ENCODE measurements at places on chromosomes 13 and 19.

- DNase-seq: peak; percentile 58
Observed at GRCh38 chr19:54189145-54189734, at the start of gene MBOAT7. TSS of gene MBOAT7 (minus strand) at chr19:54189580. CDS start at chr19:54188508, 1,072 bp downstream.

DNA sequence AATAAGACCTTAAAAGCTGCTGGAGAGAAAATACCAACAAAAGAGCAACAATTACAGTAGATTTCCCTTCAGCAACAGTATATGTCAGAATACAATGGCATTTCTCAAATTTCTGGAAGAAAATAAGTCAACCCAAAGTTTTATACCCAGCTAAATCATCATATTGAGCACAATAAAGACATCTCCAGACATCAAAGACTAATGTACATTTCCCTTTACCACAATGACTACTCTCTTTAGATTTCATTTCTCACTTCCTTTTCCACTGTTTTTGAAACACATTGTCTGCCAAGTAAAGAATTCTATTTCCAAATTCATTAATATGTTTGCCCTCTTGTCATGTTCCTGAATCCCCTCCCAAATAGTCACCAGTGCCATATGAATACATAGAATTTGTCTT is 111.4 kb downstream of the POU4F1 start:
- DNase-seq: no peak

DNA sequence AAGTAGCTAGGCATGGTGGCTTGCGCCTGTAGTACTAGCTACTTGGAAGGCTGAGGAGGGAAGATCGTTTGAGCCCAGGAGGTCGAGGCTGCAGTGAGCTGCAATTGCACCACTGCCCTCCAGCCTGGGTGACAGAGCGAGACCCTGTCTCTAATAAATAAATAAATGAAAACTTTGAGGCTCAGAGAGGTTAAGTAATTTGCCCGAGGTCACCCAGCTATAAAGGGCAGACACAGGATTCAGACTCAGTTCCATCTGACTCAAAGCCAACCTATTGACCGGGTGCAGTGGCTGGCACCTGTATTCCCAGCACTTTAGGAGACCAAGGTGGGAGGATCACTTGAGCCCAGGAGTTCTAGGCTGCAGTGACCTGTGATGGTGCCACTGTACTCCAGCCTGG is 7.4 kb upstream of the OLFM2 start:
- DNase-seq: no peak

GRCh38 chr19:7358102-7358597 is 9.4 kb downstream of the ARHGEF18 start:
- DNase-seq: no peak

- DNase-seq: peak; percentile 36
Observed at GRCh38 chr19:18340990-18341868, 831 bp downstream of the PGPEP1 start.

DNA sequence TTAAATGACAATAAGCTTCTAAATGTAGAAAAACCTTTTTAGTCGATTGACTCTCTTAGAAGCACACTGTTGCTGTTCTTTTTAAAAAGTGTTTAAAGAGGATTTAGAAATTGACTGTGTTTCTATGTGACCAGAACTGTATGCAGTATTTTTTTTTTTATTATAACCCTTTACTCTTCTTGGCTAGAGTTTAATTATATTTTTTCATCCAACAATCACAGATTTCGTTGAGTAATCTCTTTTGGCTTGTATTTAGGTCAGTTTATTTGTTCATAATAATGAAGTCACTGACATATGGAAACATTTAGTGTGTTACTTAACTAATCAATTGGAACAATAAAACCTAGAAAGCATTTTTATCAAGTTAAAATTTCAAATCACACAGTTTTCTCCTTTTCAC is 19.9 kb downstream of the CSNK1A1L start:
- no peak for DNase-seq

DNA sequence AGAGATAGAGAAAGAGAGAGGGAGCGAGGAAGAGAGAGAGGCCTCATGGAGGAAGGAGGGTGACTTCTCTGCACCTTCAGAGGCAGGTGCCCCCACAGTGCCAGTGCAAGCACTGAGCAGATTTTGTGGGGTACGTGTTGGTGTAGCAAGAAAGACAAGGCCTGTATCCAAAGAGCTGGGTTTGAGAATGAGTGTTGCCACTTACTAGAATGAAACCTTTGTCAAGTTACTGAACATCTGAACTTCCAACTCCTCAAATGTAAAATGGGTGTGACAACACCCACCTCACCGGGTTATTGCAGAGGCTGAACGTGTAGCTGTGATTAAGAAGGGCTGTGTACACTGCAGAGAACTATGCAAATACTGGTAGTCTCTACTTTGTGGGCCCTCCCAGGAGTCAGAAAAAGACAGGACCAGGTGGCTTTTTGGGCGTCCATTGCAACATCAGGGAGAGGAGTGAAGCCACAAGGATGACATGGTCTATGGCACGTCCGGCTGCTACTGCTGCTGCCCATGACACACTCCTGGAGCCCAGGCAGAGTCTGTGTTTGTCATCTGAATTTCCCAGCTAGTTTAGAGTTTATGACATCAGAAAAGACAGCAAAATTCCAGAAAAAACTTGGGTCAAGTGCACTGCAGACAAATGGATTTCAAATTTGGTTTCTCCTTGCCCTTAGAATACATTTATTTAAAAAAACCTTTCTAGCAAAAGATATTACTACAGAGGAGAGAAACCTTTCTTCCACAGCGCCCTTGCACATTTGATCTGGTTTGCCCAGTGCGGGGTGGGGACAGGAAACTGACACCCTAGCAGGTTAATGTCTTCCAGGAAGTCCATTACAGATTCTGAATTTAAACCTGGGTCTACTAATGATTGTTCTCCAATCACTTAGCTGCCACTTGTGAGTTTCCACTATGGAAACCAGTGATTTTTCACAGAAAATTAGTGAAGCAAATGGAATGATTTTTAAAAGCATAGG is 54.0 kb upstream of the ATP12A start:
- DNase-seq: no peak

DNA sequence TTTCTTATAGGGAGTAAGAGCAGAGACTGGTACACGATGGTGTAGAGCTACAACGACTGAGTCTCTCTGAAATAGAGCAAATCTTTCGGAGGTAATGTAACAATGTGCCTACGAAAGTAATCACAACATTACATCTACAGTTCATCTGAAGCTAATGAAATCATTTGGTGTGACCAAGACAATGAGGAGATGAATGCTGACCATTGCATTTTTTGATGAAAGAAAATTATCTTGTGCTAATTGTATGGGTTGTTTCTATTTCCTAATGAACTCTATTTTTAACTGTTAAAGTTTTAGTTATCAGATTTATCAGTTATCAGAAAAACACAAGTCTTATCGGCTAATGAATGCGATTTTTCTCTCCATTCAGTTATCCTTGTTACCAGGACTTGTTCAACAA is 913.4 kb downstream of the SLITRK6 start:
- DNase-seq: no peak

DNA sequence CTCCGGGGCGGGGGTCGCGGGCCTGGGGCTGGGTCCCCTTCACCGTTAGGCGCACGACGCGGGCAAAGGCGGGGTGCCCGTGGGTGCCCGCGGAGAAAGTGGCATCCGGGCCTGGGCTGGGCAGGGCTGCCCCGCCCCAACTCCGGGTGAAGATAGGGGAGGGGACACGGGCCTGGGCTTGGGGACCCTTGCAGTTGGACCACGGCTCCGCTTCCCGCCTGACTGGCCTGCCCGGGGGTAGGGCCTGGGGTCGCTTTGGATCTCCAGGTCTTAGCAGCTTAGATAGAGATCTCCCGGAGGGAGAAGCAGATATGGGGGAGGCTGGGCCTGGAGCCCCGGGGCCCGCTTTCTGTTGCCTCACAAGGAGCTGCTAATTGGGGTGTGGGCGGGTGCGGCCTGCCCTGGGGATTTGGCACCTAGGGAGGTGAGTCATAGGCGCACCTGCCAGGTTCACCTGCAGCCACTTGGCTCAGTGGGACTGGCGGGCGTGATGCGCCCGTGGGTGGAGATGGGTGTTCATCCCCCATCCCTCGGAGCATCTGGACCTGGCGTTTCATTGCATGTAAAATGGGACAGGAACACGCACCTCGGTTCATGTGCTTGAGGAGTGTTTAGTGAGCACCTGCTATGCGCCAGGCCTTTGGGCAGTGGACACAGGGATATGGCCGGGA is 585 bp downstream of the MAP1S start:
- DNase-seq: no peak

GRCh38 chr13:31236211-31236786 is 36.5 kb downstream of the B3GLCT start:
- no peak for DNase-seq

DNA sequence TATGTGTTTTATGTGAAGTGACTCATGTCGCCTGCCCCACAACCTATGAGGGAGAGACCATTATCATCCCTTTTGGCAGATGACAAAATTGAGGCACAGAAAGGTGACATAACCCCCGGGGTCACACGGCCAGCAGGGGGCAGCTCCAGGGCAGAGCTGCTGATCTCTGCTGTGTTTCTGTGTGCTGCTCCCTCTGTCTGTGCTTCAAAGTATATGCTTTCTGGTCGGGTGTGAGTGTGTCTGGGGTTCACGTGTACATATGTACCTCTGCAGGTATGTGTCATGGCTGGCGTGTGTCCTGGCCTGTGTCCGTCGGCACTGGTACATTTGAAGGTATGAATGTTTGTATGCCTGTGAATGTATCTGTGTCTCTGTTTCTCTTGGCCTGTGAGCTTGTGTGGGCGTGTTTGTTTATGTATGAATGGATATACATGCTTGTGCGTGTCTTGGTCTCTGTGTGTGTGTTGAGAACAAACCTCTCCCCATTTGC is 7.1 kb downstream of the LIPE start:
- peak; percentile 64 for DNase-seq
